Stomach (tissue), 19 donors: ENCODE measurements at places on chromosomes 7 and 10. TPM values are rescaled to one million over a fixed set of nuclear protein-coding genes. Genes with fewer than 3 reads are reported as not detected.

- DNase-seq = peak; percentile 73
- no peak overlapping the region for H3K4me3 ChIP-seq
- no peaks in the 10 kb centered on the region for H3K36me3 ChIP-seq
- no peaks in the 10 kb centered on the region for H3K27me3 ChIP-seq
- H3K4me1 ChIP-seq = peaks cover 18% of the 10 kb centered on the region
Measured at GRCh38 chr7:156147104-156147503, 334.8 kb upstream of the SHH start.

DNA sequence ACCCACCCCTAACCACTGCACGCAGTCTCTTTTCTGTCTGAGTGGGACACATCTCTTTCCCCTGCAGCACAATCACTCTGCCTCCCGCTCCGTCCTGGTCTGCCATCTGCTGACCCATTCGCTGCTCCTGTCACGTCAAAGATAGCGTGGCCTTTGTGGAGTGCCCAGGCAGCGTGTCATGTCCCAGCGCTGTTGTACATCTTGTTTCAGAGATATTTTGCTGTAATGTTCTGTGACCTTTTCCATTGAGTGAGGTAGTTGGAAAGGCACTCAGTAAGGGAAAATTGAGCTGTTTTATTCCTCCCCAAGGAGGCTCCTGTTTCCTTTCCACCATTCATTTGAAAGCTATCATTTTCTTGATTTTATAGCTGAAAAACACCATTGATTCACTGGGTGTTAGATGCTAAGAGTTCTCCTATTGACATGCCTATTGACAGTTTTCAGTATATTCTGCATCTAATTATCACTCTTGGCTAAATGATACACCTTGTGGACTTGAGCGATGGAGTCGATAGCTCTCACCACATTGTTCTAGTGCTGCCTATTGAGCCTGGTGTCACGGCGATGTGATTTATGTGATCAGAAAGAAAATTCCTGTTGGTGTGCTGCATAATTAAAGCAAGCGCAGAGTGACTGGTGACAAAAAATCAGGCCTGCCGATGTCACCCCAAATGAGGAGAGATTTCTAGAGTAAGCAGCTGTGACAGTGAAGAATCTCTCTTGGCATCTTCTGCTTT lies 372.6 kb downstream of the LRMDA start:
- DNase-seq = no peak
- H3K27ac ChIP-seq = no peak overlapping the region
- H3K4me1 ChIP-seq = peaks cover 14% of the 10 kb centered on the region

- H3K27me3 ChIP-seq = no peaks in the 10 kb centered on the region
- H3K4me1 ChIP-seq = no peaks in the 10 kb centered on the region
- no peaks in the 10 kb centered on the region for H3K36me3 ChIP-seq
Measured at GRCh38 chr7:129532375-129532774, 30.0 kb downstream of the SMKR1 start.

- H3K27ac ChIP-seq = no peak overlapping the region
- no peaks in the 10 kb centered on the region for H3K4me1 ChIP-seq
- no peak overlapping the region for H3K4me3 ChIP-seq
- H3K36me3 ChIP-seq = no peaks in the 10 kb centered on the region
- no peak for DNase-seq
- H3K27me3 ChIP-seq = no peaks in the 10 kb centered on the region
Measured at GRCh38 chr7:113143486-113144257, 25.3 kb upstream of the SMIM30 start.

DNA sequence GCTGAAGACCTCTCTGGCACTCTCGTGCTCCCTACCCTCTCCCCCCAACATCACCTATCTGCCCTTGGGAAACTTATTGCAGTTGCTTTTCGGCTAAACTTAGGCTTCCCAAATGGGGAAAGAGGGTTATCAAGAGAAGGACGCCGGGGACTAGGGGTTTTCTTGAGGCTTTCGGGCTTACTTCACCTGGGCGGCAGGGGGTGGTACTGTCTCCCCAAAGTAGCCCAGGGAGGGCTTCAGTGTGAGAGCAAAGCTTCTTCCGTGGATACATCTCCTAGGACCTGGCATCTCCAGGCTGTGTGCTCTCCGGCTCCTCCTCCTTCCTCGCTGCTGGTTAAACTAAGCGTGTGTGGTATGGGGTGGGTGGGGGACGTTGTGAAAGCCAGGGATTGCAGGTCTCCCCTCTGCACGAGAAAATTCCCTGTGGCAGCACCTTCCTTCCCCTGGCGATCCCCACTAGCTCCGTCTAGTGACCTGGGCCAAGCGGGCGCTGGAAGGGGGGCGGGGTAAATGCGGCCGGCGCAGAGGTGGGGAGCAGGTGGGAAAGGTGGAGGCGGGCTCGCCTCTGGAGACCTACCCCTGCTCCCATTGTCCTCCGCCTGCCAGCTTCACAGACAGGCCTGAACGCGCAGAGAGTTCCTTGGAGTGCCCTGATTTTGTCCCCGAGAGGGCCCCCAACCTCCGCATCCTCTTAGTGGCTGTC lies 1.1 kb downstream of the PLXDC2 start:
- no peaks in the 10 kb centered on the region for H3K36me3 ChIP-seq
- H3K4me1 ChIP-seq = peaks cover 32% of the 10 kb centered on the region
- H3K27me3 ChIP-seq = peaks cover 32% of the 10 kb centered on the region
- peak overlapping the region; percentile 79 for H3K27ac ChIP-seq
- DNase-seq = peak; percentile 70

GRCh38 chr10:128929131-128929530 lies 537.9 kb upstream of the MGMT start:
- H3K27me3 ChIP-seq = no peaks in the 10 kb centered on the region
- DNase-seq = peak; percentile 59
- H3K27ac ChIP-seq = no peak overlapping the region
- H3K4me1 ChIP-seq = peaks cover 14% of the 10 kb centered on the region

GRCh38 chr10:13712837-13713581 lies 126.2 kb downstream of the PRPF18 start:
- no peaks in the 10 kb centered on the region for H3K27me3 ChIP-seq
- H3K27ac ChIP-seq = peak overlapping the region; percentile 42
- H3K4me3 ChIP-seq = no peak overlapping the region
- H3K4me1 ChIP-seq = peaks cover 28% of the 10 kb centered on the region
- DNase-seq = peak; percentile 49
- no peaks in the 10 kb centered on the region for H3K36me3 ChIP-seq

The AKR1C4 gene
- total RNA-seq = not detected

The WNT2 gene
- total RNA-seq = not detected

- H3K36me3 ChIP-seq = no peaks in the 10 kb centered on the region
- H3K4me3 ChIP-seq = no peak overlapping the region
- no peak for DNase-seq
- H3K27ac ChIP-seq = no peak overlapping the region
- no peaks in the 10 kb centered on the region for H3K4me1 ChIP-seq
Measured at GRCh38 chr10:71667387-71667752, 52.2 kb downstream of the C10orf105 start.

DNA sequence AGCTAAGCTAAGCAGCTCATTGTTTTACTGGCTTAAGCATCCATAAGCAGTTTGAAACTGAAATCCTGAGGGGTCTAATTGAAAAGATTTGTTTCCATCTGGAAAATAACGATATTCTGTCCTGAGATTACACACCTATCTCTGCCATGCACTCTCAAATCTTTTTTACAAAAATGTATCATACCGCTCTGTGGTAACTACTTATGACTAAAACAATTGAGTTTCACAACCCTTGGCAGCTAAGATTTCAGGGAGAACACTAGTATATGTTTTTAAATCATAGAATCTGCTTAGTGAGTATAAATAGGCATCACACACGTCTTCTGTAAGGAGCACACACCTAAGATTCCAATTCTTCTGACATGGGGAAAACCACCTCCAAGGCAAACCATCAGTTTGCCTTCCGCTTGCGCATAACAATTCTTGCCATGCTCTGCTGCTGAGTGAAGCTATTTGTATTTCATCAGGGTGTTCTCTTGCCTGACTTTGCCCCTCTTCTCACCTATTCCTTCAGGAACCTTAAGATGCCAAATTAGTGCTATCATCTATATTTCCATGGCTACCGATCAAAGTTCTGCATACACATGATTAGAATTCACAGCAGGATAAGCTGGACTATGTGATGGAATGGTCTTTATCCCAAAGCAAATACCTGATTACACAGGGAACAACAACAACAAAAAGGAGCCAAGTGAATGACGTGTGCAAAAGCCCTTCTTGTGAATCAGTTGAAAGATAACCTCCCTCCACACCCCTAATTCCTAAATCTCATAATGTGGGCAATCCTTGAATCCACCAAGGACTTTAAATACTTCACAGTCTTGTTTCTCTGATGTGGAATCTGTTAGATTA lies 40.9 kb downstream of the PRPF18 start:
- no peak overlapping the region for H3K27ac ChIP-seq
- no peaks in the 10 kb centered on the region for H3K4me1 ChIP-seq
- no peak overlapping the region for H3K4me3 ChIP-seq
- DNase-seq = no peak

The NEBL gene
- 12.0 TPM for total RNA-seq
